ENCODE measurements at places on chromosomes 2 and 18.

GRCh38 chr2:234491281-234491680 lies 5.6 kb downstream of the ARL4C start:
- DNase-seq, result no peak

- no peak for DNase-seq
These were observed 89.5 kb downstream of the CALCRL start for GRCh38 chr2:187358531-187358930.

DNA sequence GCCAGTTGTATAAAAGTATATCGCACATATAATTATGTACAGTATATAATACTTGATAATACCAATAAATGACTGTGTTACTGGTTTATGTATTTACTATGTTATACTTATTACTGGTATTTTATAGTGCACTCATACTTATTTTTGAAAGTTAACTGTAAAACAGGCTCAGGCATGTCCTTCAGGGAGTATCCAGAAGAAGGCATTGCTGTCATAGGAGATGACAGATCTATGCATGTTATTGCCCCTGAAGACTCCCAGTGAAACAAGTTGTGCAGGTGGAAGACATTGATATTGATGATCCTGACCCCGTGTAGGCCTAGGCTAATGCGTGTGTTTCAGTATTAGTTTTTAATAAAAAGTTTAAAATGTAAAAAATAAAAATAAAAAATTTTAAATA lies 20.3 kb upstream of the ASXL3 start:
- no peak for DNase-seq

GRCh38 chr18:45228796-45229388 lies 386.4 kb upstream of the SLC14A2 start:
- DNase-seq, result no peak

- DNase-seq, result no peak
These were observed 34.1 kb downstream of the DOK1 start for GRCh38 chr2:74588664-74589063.

- DNase-seq, result no peak
These were observed 145.4 kb upstream of the FOSL2 start for GRCh38 chr2:28247290-28247689.

- no peak for DNase-seq
These were observed 38.1 kb upstream of the NTSR2 start for GRCh38 chr2:11708106-11708505.

DNA sequence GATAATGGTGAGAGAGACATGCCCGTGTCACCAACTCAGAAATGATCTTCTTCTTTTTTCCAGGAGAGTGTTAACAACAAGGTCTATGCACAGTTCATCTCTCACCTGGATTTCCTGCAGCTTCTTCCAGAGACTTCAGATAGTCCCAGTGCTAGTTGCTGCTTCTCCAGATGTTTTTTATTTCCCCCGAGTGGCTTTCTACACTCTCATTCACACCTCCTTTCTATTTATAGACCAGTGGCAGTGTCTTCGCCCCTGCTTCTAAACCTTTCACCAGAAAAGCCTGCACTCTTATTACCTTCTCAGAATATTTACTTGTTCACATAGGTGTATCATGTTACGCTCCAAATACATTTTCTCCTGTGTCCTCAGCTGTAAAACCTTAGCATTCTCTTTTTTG lies 558.8 kb upstream of the CHAC2 start:
- no peak for DNase-seq

DNA sequence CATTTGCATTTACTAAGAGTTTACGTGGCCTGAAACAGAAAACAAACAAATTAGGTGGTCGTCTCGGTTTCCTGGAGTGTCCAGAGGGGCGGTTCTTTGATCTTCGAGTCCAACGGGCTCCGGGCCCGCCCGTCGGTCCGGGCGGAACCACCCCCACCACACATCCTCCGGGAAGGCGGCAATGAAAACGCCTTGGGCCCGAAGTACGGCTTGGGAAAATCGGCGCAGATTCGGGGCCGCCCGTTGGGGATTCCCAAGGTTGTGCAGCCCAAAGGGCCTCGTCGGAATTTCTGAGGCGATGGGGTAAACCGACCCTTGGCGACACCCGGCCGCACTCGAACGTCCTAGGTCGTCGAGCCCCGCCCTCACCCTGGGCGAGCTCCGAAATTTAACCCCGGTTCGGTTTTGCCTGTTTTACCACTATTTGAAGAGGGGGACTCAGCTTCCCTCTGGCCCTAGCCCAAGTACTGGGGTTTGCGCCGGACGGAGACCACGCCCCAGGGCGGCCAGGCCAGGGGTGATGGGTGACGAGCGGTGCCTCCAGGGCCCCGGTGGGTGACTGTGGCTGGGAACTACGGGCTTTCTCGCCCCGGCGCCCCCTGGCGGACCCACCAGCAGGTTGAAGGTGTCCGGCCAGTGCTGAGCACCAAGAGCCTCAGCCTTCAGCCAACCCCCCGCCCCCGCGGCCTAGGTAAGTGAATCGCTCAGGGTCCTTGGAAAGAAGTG lies 1.9 kb upstream of the CFAP53 start:
- DNase-seq, result peak; percentile 88

DNA sequence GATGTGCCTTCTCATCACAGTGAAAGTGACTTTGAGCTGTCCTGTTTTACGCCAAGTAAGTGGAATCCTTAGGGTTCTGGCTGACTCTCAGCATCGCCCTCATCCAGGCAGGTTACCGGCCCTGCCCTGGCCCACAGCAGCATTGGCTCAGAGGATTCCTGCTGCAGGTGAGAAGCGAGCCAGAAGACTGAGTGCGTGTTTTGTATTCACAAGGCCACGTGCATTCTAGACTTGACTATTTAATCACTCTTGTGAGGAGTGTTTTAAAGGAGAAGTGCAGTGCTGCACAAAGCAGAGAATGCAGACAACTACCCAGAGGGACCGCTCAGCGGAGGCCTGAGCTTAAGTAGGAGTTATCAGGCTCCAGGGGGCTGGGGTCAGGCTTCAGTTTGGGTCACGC lies 48.3 kb downstream of the LAMA3 start:
- DNase-seq, result no peak

- DNase-seq, result no peak
These were observed 92.6 kb downstream of the ITGB1BP1 start for GRCh38 chr2:9330612-9331270.

DNA sequence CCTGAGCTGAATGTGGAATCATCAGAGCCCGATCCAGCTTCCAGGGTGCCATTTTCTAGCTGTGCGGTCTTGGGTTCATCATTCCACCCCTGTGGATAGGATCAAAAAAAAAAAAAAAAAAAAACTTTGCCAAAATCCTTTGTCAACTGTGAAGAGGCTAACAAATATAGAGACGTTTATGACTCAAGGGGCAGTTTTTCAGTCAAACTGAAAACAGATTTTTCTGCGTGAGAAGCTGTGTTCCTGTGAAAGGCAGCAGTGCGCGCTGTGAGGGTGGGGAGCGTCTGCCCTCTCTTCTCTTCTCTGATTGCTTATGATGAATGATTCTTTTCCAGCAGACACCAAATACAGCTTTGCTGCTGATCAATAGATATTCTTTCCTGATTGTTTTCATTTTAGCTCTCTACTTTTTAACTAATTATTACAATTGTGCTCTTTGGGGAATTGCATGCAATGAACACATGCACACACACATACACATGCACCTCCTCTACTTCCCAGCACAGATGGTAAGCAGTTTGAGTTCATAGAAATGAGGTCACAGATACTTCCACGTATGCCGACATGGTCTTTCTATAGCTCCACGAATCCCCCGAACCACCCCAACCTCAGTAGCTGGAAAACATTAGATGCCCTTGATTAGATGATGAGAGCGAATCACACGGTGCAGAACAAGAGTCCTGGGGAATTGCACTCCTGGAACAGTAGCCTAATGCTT lies 175.4 kb downstream of the NRP2 start:
- no peak for DNase-seq

DNA sequence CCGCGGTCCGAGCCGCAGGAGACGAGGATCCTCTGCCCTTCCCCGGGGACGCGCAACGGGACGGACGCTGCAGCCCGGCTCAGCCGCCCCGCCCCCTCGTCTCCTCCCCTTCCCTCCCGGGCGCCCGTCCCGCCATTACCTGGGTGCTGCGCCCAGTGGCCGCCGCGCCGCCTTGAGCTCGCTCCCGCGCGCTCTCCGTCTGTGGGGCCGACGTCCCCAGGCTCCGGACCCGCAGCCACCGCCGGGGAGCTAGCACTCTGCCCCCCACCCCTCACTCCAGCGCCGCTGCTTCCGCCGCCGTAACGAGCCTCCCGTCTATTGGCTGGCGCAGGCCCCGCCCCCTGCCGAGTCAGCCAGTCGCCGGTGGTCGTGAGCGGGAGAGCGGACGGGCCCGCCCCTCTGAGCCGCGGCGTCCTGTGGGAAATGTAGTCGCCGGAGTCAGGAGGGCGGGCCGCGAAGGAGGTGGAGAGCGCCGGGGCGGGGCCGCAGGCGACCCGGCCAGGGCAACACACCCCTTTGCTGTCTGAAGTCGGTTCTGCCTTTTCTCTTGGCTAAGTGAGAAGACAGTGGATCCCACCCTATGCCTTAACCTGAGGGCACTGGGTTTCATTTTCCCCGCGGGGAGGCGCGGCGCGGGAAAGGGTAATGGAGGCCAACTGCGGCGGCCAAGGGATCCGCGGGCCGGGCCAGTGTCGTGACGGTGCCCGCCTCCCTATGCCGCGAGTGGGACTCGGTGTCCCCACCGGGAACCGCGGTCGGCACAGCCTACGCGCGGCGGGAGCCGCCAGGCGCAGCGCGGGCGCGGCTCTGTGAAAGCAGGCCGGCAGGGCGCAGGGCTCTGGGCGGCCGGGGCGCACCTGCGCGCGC lies at the start of gene SAP130:
Gene SAP130, minus strand, starts transcription at position 259 of the 867 bp plus-strand sequence. CDS start 1,767 bp downstream, outside the sequence.
- peak; percentile 86 for DNase-seq

DNA sequence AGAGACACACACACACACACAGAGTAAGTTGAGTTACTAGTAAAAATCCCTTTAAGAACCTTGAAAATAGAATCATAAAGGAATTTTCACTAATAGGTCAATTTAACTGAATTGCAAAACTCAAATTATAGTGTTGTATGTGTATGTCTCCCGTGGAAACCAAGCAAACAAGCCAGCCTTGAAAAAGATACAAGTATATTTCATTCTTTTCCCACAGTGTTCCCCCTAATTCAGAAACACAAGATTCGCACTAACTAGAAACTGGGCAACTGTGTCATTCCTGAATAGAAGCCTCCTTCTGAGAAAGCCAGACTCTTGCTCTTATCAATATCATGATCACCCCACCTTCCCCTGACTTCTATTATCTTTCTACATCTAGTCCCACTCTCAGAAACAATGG lies 229.5 kb downstream of the PIEZO2 start:
- no peak for DNase-seq

DNA sequence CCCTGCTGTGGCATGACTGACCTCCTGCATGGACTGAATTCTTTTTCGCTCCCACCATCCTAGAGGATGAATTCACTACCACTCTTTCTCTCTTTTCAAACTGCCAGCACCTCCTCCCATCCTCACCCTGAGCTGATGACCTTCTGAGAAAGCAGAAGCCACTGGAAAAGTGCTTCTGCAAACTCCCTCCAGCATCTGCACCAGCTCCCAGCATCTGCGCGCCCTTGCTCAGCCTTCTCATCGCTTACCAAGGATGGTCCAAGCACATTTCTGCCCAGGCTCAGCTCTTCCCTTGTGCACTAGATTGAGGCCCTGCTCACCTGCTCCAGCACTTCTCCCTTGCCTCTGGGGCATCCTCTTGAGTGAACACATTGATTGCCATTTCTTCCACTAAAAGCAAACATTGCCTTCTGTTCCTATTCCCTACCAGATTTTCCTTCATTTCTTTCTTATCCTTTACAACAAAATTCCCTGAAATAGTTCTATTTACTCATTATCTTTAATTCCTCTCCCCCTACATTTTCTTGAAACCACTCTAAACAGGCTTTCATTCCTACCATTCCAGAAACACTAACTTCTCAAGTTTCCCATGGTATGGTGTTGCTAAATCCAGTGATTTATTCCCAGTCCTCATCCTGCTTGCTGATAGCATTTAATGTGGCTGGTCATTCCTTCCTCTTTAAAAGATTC lies 42.7 kb upstream of the IL1RL1 start:
- no peak for DNase-seq

GRCh38 chr18:49728542-49728941 lies 84.8 kb downstream of the ACAA2 start:
- peak; percentile 65 for DNase-seq

- DNase-seq, result no peak
These were observed 68.6 kb upstream of the YWHAQ start for GRCh38 chr2:9699139-9700108.

DNA sequence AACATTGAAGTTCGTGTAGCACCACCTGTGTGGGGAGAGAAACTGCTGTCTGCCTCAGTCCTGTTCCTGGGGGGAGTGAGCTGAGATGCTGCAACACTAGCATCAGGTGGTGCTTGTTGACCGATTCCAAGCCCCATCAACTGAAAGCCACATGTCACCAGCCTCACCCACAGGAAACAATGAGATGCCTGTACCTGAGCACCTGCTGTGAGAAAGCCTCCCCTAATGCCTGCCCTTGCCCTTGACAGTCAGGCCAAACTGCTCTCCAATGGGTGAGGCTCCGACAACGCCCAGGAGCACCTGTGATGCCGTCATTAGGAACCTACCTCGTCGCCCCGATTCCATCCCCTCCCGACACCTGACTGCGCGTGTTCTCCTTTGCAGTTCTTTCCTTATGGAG lies 104.6 kb downstream of the SMC6 start:
- DNase-seq, result no peak

DNA sequence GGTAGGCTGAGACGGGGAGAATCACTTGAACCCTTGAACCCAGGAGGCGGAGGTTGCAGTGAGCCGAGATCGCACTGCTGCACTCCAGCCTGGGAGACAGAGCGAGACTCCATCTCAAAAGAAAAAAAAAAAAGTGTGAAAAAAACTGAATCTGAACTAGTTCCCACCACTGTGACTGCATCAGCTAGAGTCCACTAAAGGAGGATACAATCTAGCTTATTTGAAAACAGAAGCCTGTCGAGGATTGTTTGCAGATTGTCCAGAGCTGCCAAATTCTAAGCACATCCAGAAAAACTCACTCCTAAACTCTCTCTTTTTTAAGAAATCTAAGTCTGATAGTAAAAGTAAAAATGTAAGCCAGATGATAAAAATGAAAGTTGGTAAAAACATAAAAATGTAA lies 10.6 kb downstream of the GFPT1 start:
- DNase-seq, result no peak

- no peak for DNase-seq
These were observed 64.6 kb downstream of the THADA start for GRCh38 chr2:43531251-43531650.

All from 8988T (cell line).